Stimulated activated CD4-positive, alpha-beta T cell treated with anti-CD3 and anti-CD28 coated beads, Interleukin-1b, Interleukin-23, amount 100 ng/mL, for 4 hours (primary cell): ENCODE measurements at places on chromosomes 13 and 19.

- DNase-seq = no peak
Measured at GRCh38 chr19:20423381-20424197, 142.0 kb downstream of the ZNF737 start.

DNA sequence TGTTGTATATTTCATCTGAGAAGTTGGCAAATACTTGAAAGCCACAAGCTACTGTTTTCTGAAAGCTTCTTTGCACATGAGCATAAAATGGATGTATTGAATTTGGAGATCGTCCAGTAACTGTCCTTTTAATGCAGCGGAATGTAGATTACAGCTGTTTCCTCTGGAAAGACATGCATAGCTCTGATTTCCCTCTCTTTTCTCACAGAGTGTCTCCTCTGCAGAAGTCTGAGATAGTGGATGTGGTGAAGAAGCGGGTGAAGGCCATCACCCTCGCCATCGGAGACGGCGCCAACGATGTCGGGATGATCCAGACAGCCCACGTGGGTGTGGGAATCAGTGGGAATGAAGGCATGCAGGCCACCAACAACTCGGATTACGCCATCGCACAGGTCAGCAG, 283.0 kb downstream of the SHISA2 start:
- no peak for DNase-seq

DNA sequence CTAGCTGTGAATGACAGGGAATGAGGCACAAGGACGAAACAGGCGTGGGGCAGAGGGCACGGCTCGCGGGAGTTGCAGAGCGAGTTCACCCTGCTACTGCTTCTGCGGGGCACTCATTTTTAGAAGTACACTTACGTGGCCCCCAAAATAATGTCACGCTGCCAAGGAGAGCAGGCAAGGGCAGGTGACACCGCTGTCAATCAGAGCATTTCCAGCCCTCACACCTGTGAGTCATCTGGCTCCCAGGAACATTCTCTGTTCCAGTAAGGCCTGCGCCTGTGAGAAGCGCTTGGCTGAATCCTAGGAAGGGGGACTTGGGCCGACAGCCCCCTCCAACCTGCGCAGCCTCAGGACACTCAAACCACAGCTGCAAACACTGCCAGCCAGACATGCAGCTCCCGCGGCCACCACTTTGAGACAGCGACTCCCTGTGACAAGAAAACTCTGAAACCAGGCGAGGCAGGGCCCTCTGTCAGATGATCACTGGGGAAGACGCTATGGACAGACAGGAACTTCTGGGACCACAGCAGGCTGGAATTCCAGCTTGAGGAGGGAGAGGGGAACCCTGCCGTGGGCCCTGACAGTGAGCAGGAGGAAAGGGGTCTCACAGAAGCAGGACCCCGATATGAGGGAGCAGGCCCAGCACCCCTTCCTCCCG, 12.7 kb downstream of the DOT1L start:
- no peak for DNase-seq

GRCh38 chr19:58218899-58219298, 9.8 kb upstream of the ZNF544 start:
- DNase-seq = no peak

DNA sequence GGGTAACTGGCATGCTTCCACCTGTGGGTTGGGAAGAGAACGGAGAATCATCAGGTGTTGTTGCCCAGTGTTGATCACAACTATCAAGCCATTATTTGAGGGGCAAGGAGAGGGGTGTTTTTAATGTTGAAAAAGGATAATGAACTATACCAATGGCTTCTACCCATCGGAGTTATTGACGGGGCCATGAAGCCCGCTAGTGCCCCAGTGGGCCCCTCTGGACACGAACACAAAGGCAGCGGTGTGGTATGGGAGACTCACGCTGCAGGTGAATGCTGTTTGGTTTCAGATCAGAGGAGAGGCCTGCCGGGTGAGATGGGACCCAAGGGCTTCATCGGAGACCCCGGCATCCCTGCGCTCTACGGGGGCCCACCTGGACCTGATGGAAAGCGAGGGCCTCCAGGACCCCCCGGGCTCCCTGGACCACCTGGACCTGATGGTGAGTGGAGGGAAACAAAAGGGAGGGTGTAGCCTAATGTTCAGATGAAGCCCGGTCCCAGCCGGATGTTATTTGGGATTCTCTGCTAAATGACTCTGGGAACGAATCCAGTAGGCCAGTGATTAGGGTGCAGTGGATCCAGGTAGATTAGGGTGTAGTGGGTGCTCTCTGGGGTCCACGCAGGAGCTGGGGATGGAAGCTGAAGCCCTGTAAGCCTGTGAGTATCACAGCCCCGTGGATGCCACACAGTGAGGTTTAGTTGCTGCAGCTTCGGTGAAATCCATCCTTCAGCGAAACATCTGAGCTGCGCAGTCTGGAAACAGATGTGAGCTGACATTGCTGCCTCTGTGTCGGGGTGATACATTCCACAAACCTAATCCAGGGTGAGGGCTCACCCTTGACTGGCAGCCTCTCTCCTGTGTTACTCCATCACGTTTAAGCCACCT, 111.3 kb downstream of the RAB20 start:
- no peak for DNase-seq

- DNase-seq = no peak
Measured at GRCh38 chr19:22634450-22634827, 315 bp downstream of the ZNF492 start.

GRCh38 chr19:30549151-30549550, 177.0 kb downstream of the ZNF536 start:
- no peak for DNase-seq

DNA sequence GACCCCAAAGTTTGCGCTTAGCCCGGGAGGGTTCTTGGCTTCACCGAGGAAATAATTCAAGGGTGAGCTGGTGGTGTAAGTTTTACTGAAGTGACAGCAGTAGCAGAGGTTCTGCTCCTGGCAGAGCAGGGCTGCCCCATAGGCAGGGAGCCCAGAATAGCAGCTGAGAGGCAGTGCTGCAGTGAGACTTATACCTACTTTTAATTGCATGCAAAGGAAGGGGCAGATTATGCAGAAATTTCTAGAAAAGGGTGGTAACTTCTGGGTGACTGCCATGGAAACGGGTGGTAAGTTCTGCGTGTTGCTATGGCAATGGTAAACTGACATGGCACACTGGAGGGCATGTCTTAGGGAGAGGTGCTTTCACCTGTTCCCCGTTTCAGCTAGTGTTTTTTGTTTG, 17.5 kb upstream of the CAMSAP3 start:
- no peak for DNase-seq

DNA sequence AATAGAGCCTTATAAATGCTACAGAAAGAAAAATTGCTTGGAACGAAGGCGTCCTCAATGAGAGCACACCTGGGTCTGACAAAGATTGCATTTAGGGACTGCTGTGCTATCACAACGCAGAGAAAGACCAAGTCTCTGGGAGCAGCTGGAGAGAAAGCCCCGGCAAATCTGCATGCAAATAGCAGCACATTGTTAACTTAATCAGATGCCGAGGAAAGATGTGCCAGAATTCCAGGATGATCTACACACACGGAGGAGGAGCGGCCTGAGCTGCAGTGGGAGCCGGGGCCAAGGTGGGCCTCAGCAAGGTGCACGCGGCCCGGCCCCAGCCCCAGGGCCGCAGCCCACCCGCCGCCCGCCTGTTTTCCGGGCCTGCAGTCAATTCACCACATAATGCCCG, 1.4 kb downstream of the ZNF536 start:
- DNase-seq = no peak

GRCh38 chr19:54168174-54168917, 4.6 kb downstream of the TMC4 start:
- DNase-seq = peak; percentile 95

GRCh38 chr19:44890366-44891015, 563 bp upstream of the TOMM40 start:
- DNase-seq = peak; percentile 99

GRCh38 chr13:106879806-106880205, 311.9 kb upstream of the ARGLU1 start:
- no peak for DNase-seq

DNA sequence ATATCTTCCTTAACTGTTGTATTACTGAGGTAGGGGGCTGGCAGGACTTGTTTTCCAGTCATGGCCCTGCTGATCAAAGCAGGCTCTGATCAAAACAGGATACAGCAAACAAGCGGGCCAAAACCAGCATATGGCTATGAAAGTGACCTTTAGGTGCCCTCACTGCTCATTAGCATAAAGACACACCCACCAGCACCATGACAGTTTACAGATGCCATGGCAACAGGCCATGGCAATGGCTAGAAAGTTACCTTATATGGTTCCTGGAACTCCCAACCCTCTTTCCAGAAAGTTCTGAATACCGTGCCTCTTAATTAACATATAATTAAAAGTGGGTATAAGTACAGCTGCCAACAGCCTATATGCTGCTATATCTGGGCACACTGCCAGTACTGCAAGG, 551.4 kb upstream of the SGCG start:
- no peak for DNase-seq

- no peak for DNase-seq
Measured at GRCh38 chr19:35266520-35267352, 2.0 kb upstream of the USF2 start.

- no peak for DNase-seq
Measured at GRCh38 chr19:16098416-16098768, 13.3 kb upstream of the RAB8A start.

GRCh38 chr19:10230173-10230860, 814 bp downstream of the S1PR2 start:
- DNase-seq = peak; percentile 63
